Astrocyte of the spinal cord (primary cell): ENCODE measurements at places on chromosomes 12 and 14.

GRCh38 chr14:100471441-100472093 lies 115.7 kb downstream of the BEGAIN start:
- peak; percentile 19 for DNase-seq

GRCh38 chr12:47946413-47947323 lies 16.7 kb upstream of the TMEM106C start:
- DNase-seq, result no peak

GRCh38 chr12:12582895-12583303 lies 20.2 kb upstream of the DUSP16 start:
- no peak for DNase-seq

DNA sequence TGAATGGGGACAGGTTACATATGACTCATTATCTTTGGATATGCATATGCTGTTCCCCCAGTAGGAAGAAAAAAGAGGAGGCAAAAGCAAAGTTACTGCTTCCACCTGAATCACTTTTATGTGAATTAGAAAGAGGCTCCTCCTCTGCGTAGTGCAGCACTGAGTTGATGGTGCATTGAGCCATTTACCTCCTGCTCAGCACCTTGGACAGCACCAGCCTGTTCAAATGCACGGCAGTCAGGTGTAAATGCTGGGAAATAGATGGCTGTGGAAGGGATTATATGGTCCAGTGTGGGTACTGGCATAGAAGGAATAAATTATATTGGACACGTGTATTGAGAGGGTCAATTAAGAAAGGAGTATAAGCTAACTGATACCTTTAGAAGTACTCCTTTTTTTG lies 541.9 kb upstream of the SEL1L start:
- DNase-seq, result no peak

DNA sequence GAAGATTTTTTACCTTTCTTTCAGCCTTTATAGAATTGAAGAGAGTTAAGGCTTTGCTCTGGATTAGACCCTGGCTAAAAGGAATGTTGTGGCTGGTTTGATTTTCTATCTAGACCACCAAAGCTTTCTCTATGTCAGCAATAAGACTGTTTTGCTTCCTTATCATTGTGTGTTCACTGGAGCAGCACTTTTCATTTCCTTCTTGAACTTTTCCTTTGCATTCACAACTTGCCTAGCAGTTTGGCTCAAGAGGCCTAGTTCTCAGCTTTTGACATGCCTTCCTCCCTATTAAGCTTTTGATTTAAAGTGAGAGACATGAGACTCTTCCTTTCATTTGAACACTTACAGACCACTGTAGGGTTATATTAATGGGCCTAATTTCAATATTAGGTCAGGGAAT lies 64.1 kb upstream of the USP15 start:
- DNase-seq, result no peak

- no peak for DNase-seq
Measured at GRCh38 chr12:58253663-58254062, 312.3 kb downstream of the ATP23 start.

GRCh38 chr12:124917841-124918621 lies 3.6 kb upstream of the UBC start:
- DNase-seq, result no peak

GRCh38 chr14:85093631-85094330 lies 436.2 kb upstream of the FLRT2 start:
- peak; percentile 42 for DNase-seq

DNA sequence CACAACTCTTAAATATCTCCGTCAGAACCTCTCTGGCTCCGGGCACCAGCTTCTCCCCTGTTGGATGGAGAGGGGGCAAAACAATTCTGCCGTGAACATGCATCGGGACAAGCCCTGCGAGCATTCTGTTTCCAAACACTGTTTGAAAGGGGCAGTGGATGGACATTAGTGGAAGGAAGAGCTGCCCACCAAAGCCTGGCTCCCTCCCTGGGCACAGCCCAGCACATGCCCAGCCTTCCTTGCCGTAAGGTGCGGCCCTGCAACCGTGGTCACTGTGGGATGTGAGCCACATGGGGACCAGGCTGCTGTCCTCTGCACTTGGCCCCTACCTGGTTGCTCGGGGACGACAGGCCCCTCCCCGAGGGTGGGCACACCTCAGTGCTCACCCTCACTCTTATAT lies 54.0 kb downstream of the TRAFD1 start:
- no peak for DNase-seq

GRCh38 chr12:62434494-62435302 lies 31.9 kb upstream of the MON2 start:
- no peak for DNase-seq

DNA sequence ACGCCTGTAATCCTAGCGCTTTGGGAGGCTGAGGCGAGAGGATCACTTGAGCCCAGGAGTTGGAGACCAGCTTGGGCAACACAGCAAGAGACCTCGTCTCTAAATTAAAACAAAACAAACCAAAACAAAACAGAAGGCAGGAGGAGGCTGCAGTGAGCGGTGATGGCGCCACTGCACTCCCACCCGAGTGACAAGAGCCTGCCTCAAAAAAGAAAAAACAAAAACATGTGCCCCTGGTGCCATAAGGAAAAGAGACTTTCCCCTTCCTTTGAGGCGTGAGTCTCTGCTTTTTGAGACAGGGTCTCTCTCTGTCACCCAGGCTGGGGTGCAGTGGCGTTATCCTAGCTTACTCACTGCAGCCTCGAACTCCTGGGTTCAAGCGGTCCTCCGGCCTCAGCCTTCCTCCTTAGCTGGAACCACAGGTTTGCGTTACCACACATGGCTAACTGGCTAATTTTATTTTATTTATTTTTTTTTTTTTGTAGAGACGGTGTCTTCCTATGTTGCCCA lies 9.0 kb upstream of the EAPP start:
- DNase-seq, result no peak

- no peak for DNase-seq
Measured at GRCh38 chr12:129613314-129613713, 290.5 kb downstream of the TMEM132D start.
